Bronchial smooth muscle cell (primary cell): ENCODE measurements at places on chromosomes 11 and 22. TPM values are rescaled to one million over a fixed set of nuclear protein-coding genes. Genes with fewer than 3 reads are reported as not detected.

ADAMTS15 gene
- 23.4 and 29.6 TPM in 2 replicates for total RNA-seq

ACRV1 gene
- total RNA-seq, result not detected in 2 replicates

SLC35E4 gene
- 7.4 and 9.4 TPM in 2 replicates for total RNA-seq

L3MBTL2 gene
- 15.9 and 20.4 TPM in 2 replicates for total RNA-seq

TSPAN4 gene
- total RNA-seq, result 130 and 162 TPM in 2 replicates

PARVG gene
- total RNA-seq, result 0.09 TPM in 1 of 2 replicates, not detected in the other

TM7SF2 gene
- 5.2 and 10.9 TPM in 2 replicates for total RNA-seq

C22orf31 gene
- total RNA-seq, result not detected in 2 replicates

CECR2 gene
- total RNA-seq, result not detected in 2 replicates

SGSM1 gene
- not detected in 2 replicates for total RNA-seq

AKIP1 gene
- total RNA-seq, result 35.3 and 38.0 TPM in 2 replicates
